T-helper 9 cell (primary cell): ENCODE measurements at places on chromosomes 2 and 18.

- DNase-seq = no peak
Measured at GRCh38 chr18:59033359-59033758, 106.3 kb upstream of the SEC11C start.

- no peak for DNase-seq
Measured at GRCh38 chr2:136110526-136110925, 7.4 kb downstream of the CXCR4 start.

GRCh38 chr2:105522645-105523044, 123.8 kb upstream of the FHL2 start:
- DNase-seq = no peak

DNA sequence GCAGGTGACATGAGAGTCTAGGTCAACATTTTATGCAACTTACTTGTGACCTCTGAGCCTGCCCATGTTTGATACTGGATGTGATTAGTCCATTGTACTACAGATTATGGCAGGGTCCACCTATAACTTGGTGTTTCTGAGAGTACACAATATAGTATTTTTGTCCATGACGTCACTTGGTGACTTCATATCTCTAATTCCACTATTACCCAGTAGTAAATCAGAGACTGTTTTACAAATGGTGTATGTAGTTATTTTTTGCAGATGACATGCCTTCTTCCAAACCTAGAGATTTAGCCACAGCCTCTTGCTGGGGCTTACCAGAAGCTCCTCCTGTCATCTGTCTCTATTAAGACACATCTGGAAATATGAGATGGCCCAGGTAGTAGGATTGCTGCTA, 24.6 kb upstream of the TMX3 start:
- DNase-seq = no peak

- no peak for DNase-seq
Measured at GRCh38 chr2:74261204-74261864, 62.9 kb downstream of the MTHFD2 start.

GRCh38 chr2:65420712-65421431, 11.5 kb downstream of the SPRED2 start:
- DNase-seq = no peak

DNA sequence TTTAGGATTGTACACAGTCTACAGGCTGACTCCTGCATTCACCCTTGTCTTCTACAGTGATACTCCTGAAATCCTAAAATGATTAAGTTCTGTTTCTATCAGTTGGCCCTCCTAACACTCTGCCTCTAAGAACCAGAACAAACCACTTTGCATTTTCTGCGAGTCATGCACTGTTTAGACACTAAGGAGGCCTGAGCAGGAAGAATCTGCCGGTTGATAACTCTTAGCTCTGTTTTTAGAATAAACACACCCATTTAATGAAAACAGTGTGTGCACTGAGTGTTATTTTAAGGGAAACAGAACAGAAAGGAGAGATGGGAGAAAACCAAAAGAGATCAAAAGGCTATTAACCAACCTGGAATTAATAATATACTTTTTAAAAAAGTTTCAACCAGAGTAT, 22.9 kb upstream of the SSB start:
- DNase-seq = no peak

- DNase-seq = no peak
Measured at GRCh38 chr2:72916743-72917137, 579 bp upstream of the EMX1 start.

- no peak for DNase-seq
Measured at GRCh38 chr2:231936491-231936890, 10.3 kb upstream of the NPPC start.
